ENCODE measurements at places on chromosomes 4 and X.

- DNase-seq, result no peak
Measured at GRCh38 chrX:78104447-78105176, 564 bp downstream of the PGK1 start.

- DNase-seq, result no peak
Measured at GRCh38 chr4:72295966-72296557, 264.3 kb downstream of the NPFFR2 start.

DNA sequence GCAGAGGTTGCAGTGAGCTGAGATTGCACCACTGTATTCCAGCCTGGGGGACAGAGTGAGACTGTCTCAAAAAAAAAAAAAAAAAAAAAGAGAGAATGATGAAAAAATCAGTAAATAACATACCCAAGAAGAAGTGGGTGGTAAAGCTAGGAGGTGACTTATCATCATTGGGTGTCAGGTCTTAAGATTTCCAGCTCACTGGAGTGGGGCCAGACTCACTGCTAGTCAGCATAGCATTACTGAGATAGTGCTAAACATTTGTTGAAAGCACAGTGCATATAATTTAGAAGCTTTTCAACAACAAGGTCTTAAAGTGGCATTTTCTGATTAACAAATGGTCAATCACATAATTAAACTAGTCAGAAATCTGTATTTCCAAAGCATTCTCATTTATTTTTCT, 221.8 kb upstream of the GYPA start:
- no peak for DNase-seq

GRCh38 chrX:118964252-118964651, 10.2 kb upstream of the LONRF3 start:
- DNase-seq, result no peak

DNA sequence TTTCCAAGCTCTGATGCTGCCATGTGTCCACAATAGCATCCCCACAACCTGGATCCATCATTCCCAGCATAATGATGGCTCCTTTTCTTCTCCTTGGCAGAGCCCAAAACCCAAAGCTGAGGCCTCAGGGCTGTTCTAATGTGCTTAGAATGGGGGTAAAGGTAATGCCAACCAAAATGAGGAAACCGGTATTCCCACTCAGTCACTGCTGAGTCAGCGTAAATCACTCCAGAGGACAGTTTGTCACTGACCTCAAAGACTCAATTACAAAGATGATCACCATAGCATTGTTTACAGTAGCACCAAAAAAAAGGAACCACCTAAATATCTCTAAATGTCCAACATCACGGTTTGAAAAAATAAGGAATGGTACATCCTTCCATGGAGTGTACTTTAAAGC, 41.2 kb downstream of the OTOP1 start:
- DNase-seq, result no peak

DNA sequence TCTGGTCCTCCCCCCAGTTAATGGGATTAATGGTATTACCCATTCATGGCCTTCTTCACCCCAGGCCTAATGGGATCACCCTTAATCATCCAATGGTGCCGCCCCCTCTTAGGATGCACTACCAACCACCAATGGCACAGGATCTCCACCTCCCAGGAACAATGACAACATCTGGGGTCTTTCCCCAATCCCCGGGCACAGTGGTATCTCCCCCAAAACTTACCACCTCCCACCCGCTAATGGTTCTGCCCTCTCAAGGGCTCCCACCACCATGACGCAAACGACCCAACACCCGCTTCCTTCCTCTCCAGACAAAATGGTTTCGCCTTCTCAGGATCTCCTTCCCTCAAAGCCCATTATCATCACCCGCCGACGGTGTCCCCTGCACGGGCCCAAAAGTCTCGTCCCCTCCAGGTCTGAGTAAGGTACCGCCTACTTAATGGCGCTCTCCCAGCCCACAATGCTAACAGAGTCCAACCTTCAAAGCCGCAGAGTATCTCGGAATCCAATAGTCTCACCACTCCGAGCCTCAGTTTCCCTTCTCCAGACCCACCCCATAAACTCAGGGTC, 458 bp downstream of the GRIPAP1 start:
- DNase-seq, result peak; percentile 14

DNA sequence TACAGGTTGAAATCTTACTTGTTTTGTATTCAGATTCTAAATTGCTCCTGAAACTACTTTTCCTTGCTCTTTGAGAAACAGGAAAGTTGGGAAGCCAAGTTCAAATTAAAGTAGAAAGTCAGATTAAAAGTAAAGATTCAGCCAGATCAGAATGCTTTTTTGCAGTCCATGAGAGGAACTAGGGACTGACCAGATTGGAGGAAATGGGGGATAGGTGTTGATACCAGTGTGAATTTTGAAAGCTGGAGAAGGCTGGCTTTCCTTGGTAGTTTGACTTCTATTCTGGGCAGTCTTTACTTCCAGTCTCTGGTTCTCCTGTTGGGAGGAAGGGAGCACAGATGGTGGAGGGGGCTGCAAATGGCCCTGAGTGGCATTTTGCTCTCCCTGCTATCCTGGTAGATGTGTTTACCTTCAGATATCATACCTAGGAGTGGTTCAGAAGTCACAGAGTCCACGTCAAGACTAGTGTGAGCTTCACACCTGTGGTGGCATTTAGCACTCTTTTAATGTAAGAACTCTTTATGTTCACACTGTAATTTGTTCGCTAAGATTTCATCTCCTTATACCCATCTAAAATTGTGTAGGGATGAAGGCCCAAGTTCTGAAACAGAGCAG, 68.8 kb downstream of the FNIP2 start:
- DNase-seq, result no peak

GRCh38 chrX:85501349-85501748, 121.9 kb upstream of the POF1B start:
- no peak for DNase-seq

GRCh38 chr4:105594099-105595010, 41.9 kb downstream of the ARHGEF38 start:
- DNase-seq, result no peak

DNA sequence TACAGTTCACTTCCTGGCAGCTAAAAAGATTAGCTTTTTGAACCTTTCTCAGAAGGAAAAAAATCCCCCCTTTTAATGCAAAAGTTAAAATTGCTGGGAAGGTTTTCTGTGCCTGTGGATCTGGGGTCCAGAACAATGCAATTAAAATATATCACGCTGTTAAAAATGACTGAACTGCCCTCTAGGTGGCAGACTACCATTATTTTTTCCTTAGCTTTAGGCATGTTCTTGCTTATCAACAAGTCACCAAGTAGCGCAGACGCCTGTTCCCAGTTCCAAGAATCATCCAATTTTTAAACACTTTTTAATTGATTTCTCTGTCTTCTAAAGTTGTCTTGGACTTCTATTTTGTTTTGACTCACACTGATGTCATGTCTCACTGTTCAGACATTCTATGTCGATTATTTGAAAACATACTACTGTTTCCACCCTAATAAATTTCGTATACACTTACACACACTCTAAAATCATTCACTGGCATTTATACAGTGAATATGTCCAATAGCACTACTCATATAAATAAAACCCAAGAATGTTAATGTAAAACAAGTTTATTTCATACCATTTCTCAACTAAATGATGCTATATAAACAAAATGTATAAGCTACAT, 661.6 kb downstream of the RAPGEF2 start:
- peak; percentile 35 for DNase-seq

DNA sequence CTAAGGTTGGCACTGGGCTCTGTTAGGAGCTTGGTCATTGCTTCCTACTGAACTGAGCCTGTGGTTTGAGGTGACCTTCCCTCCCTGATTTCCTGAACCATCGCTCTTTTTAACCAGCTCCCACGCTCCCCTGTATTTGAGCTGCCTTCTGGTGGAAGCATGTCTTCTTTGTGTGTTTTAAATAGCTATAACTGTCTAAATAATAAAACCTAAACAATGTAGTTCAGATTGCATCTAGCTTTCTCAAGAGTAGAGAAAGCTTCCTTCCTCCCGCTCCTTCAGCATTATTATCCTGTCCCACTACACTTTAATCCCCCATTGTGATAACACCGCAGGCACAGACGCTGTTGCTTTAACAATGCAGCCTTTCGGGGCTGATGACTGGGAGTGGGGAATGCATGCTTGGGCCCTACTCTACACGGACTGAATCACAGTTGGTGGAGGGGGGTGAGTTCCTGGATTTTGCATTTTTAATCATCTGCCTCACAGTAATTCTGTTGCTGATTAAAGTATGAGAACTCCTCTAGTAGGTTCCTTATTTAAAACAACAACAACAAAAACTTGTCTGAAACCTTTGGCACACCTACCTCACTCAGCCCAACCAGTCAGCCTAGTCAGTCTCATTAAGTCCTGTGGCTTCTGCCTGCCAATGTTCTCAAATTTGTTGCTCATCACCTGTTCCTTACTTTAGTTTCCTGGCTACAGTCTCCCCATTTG, 6.6 kb downstream of the SMS start:
- DNase-seq, result no peak

DNA sequence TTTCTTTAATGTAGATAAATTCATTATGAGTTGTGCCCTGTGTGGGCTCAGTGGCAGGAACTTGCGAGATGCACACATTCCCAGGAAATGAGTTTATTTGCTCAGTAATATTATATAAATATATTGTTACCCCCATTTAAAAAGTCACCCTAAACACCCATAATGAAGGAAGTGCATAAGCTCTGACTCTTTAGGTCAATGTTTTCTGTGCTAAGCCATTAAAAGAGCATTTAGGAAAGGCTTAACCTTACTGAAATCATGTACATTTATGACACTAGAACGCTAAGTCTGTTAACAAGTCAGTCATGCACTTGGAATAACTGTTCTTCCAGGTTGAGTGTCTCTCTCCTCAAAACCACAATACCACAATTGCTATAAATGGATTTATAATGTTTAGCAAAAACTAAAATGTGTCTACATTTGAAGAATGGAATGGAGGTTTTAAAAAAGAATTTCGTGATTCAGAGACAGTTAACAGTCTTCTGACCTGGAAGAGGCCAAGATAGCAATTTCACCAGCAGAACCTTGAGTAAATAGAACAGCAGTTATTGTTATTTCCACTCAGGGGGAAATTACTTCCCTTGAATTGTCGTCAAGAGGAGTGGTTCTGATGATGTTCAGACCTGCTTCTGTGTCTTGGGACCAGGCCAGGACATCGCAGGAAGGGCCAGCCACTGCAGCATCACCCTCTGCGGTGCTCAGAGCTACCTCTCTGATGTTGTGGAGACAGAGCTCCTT, 91.1 kb upstream of the VEGFC start:
- DNase-seq, result no peak

DNA sequence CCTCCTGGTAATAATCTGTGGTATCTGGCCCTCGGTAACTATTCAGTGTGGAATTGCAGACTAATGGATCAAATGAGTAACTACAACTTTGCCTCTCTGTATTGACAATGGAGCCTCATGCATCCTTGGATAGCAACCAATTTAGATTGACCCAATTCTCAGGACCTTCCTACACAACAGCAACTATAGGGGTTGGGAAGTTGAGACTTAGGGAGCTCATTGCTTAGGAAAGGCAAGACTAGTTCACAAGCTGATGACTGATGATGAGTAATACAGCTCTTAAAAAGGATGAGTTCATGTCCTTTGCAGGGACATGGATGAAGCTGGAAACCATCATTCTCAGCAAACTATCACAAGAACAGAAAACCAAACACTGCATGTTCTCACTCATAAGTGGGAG, 47.5 kb upstream of the KLHL13 start:
- DNase-seq, result no peak
